ENCODE measurements at places on chromosomes 6 and 20.

DNA sequence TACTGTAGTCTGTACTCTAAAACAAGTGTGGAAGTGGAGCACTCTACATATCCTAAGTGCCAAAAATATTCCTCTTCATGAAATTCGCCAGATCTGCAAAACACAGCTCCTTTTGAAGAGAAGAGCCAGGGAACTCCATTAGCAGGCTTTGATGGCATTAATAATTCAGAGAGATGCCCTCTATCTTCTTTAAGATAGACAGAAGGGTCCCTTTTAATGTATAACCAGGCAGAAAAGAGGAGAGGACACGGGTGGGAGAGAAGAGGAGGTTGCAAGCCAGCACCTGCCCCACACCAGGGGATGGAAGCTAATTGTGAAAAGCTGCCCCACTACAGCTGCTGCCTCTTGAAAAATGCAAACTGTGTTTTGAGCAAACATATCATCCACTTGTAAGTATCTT, 3.7 kb upstream of the RFPL4B start:
- DNase-seq: no peak

DNA sequence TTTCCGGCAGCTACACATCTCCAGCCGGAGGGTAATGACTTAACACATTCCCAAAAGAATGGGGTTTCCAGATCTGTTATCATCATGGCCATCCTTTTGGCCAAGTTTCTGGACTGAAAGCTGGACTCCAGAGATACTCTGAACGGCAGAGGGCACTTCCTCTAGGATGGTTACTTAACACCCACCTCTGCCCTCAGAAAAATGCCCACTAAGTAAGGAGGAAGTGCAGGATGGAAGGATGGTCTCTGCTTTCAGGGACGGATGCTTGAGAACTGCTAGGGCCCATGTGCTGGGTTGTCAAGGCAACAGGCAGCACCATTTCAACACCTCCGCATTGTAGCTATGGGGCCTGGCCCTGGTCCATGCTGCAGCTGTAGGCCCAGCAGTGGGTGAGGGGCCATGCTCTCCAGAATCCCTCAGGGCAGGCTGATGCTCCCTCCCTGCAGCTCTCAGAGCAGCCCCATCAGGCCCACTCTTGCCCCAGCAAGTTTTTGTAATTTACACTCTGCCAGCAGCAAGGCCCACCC, 16.5 kb upstream of the TGM3 start:
- no peak for DNase-seq

DNA sequence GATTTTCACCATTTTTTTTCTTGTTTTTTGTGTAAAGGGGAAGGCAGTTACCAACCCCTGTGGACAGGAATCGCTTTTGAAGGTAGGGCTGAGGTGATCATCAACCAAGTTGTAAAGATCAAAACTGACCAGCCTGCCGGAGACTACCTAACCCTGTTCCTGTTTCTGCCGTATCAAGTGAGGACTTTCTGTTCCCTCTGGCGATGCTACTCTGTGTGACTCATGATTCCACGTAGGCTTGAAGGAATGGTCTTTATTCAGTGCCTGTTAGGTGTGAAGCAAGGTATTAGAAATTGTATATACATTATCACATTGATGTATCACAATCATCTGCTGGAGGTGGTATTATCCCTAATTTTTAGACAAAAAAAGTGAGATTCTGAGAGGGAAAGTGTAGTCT, 161.3 kb downstream of the SOX4 start:
- no peak for DNase-seq

- no peak for DNase-seq
Observed at GRCh38 chr20:50269091-50270033, 78.7 kb downstream of the CEBPB start.

Data from BE2C (cell line).